Gastroesophageal sphincter (tissue), 4 donors: ENCODE measurements at places on chromosomes 1 and 21. TPM values are rescaled to one million over a fixed set of nuclear protein-coding genes. Genes with fewer than 3 reads are reported as not detected.
A peak's percentile ranks its signal among the peaks of the same experiment; 100 is the strongest.

GRCh38 chr1:43061757-43062156 lies 103.1 kb upstream of the SLC2A1 start:
- ATAC-seq, result no peak

DNA sequence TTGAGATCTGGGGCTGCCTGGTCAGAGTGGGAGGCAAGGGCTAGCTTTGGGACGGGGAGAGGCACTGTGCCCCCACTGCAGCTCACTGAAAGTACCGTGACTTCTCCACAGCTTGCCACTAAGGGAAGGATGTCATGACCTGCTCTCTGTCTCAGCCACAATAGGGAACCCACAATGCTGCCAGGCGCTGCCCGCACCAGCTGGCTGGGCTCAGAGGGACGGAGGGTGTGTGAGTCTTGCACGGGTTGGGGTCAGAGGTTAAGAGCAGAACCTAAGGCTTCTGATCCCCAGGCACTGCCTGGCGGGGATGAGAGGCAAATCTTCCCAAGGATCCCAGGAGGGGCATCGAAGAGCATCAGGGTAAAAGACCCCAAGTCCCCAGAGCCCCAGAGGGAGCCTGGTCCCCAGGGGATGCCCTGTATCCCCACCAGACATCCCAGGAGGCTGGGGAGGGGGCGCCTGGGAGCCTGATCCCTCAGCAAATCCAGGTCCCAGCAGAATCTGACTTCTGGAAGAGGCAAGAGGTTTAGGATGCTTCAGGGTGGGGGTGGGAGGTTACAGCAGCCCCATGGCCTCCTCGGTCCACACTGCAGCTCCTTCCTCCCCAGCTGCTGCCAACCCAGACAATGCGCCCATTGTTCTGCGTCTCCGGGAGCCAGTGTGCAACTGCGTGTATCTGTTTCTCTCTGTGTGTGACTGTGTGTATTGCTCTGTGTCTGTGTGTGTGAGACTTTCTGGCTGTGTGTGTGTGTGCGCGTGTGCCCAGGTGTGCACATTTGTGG lies 2.0 kb upstream of the MARCKSL1 start:
- no peak for ATAC-seq

- no peak for ATAC-seq
Observed at GRCh38 chr1:95754412-95754811, 520.4 kb downstream of the RWDD3 start.

DNA sequence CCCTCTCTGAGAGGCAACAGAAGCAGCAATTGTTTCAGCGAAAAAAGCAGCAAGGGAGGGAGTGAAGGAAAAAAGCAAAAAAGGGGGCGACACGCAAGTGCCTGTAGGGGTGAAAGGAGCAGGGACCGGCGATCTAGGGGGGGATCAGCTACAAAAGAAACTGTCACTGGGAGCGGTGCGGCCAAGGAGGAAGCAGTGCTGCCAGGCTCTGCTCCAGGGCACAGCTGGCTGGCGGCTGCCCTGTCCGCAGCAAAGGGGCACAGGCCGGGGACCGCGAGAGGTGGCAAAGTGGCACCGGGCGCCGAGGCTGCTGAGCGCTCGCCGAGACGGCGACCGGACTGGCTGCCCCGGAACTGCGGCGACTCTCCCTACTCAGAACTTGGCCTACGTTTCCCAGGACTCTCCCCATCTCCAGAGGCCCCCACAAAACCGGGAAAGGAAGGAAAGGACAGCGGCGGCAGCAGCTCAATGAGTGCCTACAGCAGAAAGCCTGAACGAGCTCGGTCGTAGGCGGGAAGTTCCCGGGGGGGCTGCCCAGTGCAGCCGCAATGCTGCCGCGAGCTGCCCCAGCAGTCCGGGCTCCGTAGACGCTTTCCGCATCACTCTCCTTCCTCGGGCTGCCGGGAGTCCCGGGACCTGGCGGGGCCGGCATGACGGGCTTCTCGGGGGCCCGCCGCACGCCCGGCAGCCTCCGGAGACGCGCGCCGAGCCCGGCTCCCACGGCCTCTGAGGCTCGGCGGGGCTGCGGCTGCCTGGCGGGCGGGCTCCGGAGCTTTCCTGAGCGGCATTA lies 1.0 kb upstream of the CDKN2C start:
- peak; percentile 20 for ATAC-seq

DNA sequence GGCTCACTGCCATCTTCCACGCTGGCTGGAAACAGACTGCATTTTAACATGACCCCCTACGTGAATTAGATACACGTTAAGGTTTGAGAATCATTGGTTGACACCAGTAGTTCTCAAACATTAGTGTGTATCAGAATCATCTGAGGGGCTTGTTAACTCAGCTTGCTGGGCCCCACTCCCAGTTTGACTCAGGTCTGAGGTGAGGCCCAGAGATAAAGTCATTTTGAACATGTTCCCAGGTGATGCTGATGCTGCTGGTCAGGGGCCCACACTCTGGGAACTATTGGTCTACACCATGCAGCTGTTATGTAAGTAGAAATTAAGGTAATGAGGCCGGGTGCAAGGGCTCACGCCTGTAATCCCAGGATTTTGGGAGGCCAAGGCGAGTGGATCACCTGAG lies 1.3 kb downstream of the LSM10 start:
- ATAC-seq, result no peak

- no peak for ATAC-seq
Observed at GRCh38 chr1:36653850-36654249, 171.1 kb upstream of the CSF3R start.

DNA sequence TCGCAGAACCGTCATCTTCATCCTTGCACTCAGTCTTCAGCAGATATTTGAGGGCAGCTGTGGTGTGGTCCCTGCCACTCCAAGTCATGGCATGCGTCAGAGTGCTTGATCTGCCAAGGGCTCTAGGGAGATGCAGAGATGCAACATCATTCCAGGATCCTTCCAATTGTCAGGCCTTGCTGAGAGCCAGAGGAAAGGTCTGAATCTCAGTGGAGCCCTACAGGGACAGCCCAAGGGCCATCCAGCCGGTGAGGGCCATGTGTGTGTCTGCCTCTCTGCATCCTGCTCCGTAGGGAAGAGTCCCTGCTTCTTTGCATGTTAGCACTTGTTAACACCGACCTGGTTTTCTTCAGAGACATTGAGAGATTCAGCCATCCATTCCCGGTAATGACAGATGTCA lies 17.6 kb downstream of the MAPKAPK2 start:
- ATAC-seq, result no peak

The ARHGEF16 gene
- total RNA-seq, result 0.54 TPM

DNA sequence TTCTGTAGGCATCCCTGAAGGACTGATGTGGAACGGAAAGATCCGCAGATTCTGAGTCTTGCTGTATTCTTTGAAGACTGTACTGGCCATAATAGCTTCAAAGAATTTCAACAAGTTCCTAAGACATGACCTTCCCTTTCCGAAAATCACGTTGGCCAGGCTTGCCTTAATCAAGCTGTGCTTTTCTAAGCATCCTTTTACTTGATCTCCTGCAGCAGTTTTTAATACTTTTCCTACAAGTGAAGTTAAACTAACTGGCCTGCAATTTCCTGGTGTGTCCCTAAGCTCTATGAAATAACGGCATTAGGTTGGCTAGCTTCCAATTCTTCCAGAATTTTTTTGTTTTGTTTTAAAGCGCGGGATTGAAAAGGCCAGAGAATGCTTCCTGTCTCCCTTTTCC lies 40.3 kb downstream of the SPAG17 start:
- no peak for ATAC-seq

The OR6N1 gene
- not detected for total RNA-seq

- ATAC-seq, result no peak
Observed at GRCh38 chr1:222759451-222760035, 22.5 kb downstream of the FAM177B start.

- no peak for ATAC-seq
Observed at GRCh38 chr1:207748737-207749528, 2.9 kb upstream of the CD46 start.

DNA sequence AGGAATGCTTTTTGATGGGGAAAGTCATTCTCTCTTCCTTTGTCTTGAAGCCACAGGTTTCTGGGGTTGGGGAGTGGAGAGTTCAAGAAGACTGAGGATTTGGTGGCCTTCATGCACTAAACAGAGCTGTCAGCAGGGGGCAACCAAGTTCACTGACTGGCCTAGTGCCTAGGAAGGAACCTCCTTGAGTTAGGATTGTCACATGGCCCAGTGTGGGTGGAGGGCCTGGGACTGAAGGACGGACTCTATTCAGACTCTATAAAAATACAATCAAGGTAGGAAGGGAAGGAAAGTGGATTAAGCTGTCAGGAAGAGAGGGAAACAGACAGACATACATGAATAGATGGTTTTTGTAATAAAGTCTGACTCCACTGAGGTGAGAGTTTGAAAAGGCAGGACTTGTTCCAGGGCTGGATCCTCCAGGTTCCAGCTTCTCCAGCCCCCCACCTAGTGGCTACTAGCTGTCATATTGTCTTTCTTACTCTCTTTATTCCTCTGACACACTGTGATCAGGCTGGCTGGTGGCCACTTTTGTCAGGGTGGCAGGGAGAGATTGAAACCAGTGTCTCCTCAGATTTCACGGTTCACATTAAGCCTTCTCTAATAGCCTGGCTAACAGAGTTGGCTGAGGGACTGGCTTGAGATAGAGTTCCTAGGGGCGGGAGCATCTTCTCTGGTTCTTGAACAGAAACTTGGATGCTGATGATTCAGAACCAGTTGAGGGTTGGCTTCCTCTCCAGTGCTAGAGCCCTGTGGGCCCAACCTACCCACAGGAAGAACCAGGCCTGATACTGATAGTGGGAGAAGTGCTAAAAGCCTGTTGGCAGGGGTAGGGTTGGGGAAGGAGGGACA lies 4.1 kb upstream of the SH3BGRL3 start:
- peak; percentile 70 for ATAC-seq

The ATG4C gene
- total RNA-seq, result 8.8 TPM

- ATAC-seq, result no peak
Observed at GRCh38 chr1:210347112-210347511, 18.4 kb downstream of the HHAT start.

DNA sequence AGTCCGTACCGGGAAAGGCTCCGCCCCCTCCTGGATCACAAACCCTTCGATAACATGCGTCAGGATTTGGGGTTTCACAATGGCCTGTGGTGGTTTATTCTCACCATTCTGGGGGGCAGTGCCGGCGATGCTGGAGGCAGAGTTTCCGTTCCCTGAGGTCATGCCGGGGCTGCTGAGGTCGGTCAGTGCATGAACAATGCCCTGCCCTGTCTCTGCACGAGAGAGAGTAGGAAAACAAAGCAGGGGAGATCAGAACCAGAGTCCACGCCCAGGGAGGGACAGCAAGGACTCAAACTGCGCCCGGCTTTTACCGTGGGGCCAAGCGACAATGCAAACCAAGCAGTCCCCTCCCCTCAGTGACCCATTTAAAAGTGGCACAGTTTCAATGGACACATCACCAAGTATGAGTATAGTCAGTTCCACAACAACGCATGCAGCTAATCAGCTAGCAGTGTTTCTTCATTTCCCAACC lies 13.2 kb upstream of the A3GALT2 start:
- ATAC-seq, result peak; percentile 45

- ATAC-seq, result peak; percentile 17
Observed at GRCh38 chr1:9235096-9235459, 504 bp downstream of the H6PD start.

The RIPK4 gene
- total RNA-seq, result 0.40 TPM

The DMAP1 gene
- 30.9 TPM for total RNA-seq

- ATAC-seq, result no peak
Observed at GRCh38 chr1:208137193-208137592, 107.0 kb downstream of the PLXNA2 start.

The PSMB2 gene
- 39.3 TPM for total RNA-seq

The KPRP gene
- total RNA-seq, result 0.12 TPM

DNA sequence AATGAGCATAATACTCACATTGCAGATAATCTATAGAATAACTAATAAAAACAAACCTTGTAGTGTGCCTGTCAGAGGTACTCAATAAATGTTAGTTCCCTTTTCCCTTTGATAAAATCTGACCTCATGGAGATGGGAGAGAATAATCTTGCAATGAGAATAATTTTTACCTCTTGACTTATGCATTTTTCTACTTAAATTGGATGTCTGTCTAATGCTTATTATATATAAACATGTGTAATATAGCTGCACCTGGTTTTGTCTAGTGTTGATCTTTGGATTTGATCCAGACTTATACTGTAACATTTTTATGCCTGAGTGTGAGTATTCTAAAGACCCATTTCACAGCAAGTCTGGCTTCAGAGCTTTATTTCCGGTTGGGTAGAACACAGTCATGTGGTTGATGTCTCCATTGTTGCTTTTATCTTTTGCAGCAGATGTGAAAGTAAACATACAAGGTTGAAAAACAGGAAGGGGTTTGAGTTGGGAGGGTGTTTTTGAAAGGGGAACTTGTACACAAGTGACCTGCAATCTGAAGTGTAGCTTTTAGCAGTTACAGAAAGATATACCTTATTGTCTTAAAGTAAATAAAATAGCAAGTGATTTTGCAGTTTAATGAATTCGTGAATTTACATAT lies 12.4 kb downstream of the EPB41 start:
- ATAC-seq, result no peak

- ATAC-seq, result no peak
Observed at GRCh38 chr1:156816561-156817328, at the start of gene SH2D2A. SH2D2A (minus strand) TSS chr1:156816848; CDS start chr1:156816708, 140 bp downstream.

DNA sequence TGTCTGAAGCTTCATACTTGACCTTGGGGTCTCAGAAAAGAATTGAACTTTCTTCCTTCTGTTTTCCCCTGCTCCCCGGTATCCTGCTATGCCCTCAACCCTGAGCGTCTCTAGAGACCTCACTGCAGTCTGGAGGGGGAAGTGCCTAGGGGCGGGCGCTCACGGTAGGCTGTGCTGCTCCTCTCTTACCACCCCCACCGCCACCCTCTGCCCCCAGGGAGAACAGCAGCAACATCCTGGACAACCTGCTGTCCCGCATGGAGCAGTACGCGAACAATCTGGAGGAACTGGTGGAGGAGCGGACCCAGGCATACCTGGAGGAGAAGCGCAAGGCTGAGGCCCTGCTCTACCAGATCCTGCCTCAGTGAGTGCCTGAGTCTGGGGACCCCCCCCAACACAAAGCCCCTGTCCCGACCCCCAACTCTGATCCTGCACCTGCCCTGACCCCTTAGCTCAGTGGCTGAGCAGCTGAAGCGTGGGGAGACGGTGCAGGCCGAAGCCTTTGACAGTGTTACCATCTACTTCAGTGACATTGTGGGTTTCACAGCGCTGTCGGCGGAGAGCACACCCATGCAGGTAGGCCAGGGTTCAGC lies 10.3 kb downstream of the NPR1 start:
- ATAC-seq, result no peak

DNA sequence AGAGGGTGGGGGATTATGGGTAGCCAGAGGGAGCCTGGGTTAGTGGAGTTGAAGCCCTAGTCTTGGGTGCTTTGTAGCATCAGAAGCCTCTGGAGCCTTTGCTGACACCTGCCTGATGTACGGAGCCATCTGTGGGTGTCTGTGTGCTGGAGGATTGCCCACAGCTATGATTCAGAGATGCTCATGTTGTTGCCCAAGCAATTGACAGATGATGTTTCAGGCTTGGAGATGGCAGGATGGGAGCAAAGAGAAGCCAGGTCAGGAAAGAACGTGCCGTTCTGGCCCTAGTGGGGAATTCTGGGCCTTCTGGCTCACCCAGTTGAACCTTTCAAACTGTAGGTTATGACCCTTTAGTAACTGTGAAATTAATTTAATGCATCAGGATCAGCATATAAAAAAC lies 27.6 kb downstream of the COQ8A start:
- ATAC-seq, result peak; percentile 86

The LCE6A gene
- total RNA-seq, result not detected

GRCh38 chr1:199302554-199302953 lies 663.7 kb downstream of the PTPRC start:
- no peak for ATAC-seq

- no peak for ATAC-seq
Observed at GRCh38 chr1:31058012-31058411, 7.5 kb downstream of the PUM1 start.
